Left lung (tissue), 14 donors: ENCODE measurements at places on chromosomes 1 and 21. TPM values are rescaled to one million over a fixed set of nuclear protein-coding genes. Genes with fewer than 3 reads are reported as not detected.

- DNase-seq = no peak
Observed at GRCh38 chr1:184555665-184556641, 169.1 kb downstream of the C1orf21 start.

- no peak for DNase-seq
Observed at GRCh38 chr1:115325874-115326273, 12.2 kb downstream of the NGF start.

Gene AMY1C
- total RNA-seq = 3.7 TPM

Gene NR0B2
- total RNA-seq = 7.8 TPM

DNA sequence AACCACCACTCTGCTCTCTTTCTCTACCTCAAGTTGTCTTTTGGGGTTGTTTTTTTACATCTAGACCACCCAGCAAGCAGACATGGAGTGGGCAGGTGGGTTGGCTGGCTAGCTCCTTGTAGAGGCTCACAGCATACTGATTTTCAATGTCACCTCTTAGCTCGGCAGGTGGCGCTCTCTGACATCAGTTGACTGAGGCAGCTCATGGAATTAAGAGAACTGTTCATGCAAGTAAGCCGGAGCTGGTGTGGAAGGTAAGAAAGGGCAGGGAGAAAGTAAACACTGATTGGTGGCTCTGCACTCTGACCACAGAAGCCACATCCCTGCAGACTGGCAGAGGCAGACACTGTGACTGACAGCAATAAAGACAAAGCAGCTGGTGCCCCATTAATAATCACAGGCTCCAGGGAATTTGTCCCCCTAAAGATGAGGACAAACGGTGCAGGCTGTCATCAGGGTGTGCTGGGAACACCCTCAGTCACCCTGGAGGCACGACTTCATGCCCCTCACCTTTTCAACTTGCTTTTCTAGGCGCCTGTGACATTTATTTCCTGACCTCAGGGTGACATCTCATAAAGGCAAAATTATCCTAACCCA is 226.8 kb downstream of the LMX1A start:
- DNase-seq = no peak

- DNase-seq = no peak
Observed at GRCh38 chr1:223161321-223161720, 18.3 kb upstream of the TLR5 start.

GRCh38 chr1:208559597-208560329 is 315.6 kb upstream of the PLXNA2 start:
- DNase-seq = no peak

- DNase-seq = no peak
Observed at GRCh38 chr1:223031733-223032601, 111.1 kb downstream of the TLR5 start.

Gene CDA
- total RNA-seq = 2.2 TPM

- peak; percentile 19 for DNase-seq
Observed at GRCh38 chr1:211497489-211498045, 5.6 kb upstream of the RD3 start.

DNA sequence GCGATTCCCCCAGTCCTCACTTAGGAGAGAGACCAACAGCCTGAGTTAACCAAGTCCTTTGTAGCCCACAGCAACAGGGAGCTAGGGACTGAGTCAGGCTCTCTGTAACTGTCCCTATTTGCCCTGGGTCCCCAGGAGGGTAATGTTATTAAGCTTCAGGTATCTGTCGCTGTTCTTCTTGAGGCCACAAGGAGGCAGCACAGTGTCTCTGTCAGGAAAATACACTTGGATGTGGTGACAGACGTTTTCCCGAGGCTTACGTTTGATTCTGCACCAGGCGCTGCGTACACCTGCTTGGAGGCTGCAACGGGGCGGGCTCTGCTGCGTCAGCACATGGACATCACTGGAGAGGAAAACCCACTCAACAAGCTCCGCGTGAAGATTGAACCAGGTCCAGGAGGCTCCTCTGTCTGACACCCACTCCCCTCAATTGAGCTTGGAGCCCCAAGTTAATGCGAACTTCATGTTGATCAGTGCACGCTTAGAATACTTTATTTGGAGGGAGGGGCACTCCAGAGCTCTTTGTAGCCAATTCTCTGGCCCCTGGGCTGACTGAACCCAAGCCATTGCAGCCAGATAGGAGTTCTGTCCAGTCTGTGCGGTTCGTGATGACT is 10.7 kb upstream of the ELF3 start:
- peak; percentile 66 for DNase-seq

DNA sequence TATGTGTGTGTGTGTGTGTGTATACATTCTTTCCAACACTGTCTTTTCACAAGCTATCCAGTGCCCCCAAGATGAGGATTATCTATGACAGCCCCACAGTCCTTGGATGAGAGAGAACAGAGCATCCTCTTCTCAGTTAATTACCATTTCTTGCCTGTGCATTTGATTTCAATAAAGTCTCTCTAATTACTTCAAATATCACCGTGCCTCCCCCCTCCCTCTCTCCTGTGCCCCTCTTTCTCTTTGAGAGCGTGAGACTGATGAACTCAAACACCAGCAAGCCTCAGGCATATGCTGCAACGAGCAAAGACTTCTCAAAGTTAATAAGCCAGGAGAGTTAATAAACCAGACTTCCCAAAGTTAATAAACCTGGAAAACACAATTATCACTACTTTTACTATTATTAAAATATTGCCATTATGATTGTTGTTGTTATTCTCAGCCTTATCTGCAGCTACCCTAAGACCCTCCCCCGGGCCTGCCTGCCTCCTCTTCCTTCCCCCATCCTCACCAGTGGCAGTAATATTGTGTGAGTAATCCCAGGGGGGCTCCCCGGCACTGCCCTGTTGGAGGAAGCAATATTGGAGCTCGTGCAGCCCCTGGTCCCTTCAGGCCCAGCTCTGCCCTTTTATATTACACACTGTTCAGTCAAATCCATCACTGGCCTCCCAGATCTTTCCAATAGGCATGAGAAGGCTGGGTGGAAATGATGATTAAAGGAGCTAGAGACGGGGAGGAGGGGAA is 30.9 kb downstream of the LMX1A start:
- DNase-seq = no peak

DNA sequence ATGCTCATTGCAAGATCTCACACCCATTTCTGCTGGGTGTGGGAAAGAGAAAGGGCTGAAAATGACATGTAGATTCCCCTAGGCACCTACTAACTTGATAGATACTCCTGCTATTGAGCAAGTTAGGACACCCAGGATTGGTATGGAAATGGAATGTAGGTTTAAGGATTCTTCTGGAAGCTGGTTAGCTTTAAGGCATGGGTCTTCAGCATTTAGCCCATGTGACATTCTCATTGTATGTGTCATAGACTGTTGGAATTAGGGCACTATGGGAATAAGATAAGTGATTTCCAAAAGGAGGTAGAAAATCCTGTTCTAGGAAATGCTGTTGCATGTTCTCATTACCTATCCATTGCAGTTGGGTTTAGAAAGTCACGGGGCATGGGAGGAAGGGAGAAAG is 76.2 kb downstream of the DISC1 start:
- DNase-seq = no peak

DNA sequence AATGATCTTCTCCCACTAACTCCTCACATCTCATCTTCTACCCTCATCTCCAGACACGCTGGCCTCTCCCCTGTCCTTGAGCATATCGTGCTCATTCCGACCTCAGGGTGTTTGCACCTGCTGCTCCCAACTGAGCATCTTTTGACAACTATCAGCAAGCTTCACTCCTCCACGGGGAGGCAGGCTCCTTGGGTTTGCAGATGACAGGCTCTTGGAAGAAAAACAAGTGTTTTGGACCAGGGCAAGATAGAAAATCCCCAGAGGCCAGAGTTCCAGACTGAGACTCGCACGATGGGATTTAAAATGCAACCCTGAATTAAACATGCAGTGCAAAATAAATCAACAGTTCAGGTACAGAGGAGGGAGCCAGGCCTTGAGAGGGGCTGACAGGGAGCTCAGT is 246.7 kb downstream of the PTPRU start:
- DNase-seq = no peak

Gene HAO2
- not detected for total RNA-seq

Gene OR6K6
- total RNA-seq = not detected

- DNase-seq = no peak
Observed at GRCh38 chr1:198929111-198929604, 290.3 kb downstream of the PTPRC start.

- DNase-seq = no peak
Observed at GRCh38 chr1:170388489-170388888, 143.5 kb upstream of the GORAB start.

DNA sequence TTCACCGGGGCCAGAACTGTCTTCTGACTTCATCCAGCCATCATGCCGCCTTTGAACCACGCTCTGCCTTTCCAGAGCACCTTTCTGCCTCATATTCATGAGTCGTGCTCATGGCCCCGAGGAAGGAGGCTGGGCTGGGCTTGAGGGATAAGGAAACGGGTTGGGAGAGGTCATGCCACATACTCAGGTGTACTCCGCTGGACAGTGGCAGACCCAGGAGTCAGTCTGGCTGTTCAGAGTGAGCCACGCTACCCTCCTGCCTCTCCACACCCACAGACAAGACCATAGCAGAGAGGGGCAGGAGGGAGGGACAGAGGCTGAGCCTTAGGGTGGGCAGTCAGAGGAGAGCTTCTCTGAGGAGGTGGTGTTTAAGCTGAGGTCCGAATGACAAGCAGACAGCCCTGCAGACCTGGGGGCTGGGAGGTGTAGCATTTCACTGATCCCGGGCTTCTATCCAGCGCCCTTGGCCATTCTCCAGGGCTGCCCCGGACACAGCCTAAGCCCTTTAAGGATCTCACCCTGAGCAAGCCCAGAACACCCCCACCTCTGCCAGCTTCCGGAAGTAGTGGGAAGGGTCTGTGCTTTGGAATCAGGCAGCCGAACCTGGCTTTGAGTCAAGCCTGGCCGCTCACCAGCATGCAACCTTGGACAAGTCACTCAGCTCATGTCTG is 102.3 kb downstream of the LACTBL1 start:
- DNase-seq = no peak

Gene ZYG11A
- 0.12 TPM for total RNA-seq

DNA sequence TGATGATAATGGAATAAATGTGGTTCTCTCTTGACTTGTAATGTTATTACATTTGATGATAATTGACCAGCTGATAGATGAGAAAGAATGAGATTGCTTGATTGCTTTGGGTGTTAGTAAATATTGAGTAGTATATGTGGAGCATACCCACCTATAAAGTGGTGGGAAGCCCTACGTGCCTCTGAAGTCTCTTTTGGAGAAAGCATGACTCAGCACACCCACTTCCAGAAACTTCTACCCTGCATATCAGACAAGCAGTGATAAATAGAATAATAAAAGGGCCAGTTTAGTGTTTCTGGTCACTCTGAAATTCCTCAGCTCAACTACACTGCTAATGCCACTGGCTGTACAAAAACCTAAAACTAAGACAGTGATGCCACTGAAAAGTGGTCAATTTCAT is 288.8 kb downstream of the ZNF648 start:
- DNase-seq = no peak

DNA sequence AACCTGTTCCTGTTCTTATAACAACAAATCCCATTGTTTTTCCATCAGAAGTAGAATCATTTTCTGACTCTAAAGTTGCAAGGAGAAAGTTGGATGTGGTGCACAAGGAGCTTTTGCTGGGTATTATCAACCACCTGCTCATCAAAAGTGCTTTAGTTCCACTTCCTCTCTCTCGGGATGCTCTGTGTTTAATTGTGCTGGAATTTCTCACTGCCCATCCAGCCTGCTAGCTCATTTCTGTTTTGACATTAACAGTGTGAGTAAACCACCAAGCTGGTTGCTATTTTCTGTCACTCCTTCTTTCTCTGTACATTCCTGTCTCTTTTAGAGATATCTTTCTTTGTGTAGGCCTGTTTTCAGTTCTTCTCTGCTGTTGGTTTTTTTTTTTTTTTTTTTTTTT is 6.0 kb downstream of the KDM4A start:
- DNase-seq = no peak

Gene CATSPERE
- 0.96 TPM for total RNA-seq

- no peak for DNase-seq
Observed at GRCh38 chr1:208595745-208596144, 351.6 kb upstream of the PLXNA2 start.

DNA sequence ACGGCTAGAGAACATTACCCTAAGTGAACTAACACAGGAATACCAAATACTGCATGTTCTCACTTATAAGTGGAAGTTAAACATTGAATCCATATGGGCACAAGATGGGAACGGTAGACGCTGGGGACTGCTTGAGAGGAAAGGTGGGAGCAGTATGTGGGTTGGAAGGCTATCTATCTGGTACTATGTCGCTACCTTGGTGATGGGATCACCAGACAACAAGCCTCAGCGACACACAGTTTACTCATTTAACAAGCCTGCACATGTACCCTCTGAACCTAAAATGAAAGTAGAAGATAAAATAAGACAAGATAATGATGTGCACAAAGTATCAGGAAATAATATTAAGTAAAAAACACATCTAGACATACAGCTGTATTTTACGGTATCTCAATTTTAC is 819 bp downstream of the PYHIN1 start:
- DNase-seq = no peak

DNA sequence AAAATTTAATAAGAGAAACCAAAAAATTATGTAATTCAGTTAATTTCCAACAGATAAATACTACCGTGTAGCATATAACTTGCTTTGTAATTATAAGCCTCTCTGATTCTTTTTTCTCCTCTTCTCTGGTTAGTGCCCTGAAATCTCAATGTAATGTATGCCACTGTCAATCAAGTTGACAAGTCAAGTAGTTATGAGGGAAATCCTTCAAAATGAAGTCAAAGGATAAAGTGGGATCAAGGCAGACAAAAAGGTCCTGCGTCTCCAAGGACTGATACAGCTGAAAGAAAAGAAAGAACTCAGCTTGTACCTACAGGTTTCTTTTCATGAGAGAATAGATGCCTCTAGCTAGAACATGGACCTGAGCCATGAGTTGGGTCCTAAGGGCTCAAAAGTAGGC is 19.8 kb downstream of the VPS45 start:
- DNase-seq = no peak

Gene DNAI4
- total RNA-seq = 12.4 TPM

- DNase-seq = no peak
Observed at GRCh38 chr1:10663678-10664035, 132.8 kb downstream of the CASZ1 start.

DNA sequence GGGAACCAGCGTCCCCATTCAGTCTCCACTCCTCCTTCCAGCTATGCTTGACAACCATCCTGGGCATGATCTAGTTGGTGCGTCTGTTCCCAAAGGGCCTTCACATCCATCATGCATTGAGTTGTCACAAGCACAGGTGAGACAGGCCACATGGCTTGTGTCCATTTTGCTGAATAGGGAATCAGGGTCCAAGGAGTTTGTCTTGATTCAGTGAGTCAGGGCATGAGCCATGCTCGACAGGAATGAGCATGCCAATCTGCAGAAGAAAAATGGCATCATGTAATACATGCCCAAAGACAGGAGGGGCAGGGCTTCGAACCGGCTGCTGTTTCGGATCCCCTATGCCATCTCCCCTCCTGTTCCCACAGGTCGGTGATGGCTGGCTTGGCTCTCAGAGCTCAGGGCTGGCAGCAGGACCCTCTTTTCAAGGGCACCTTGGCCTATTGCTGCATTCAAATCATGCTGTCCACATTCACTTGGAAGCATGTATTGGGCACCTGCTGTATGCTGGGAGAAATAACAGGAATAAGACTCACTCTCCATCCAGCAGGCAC is 44.5 kb downstream of the PKP1 start:
- DNase-seq = no peak

Gene FAM131C
- not detected for total RNA-seq

Gene GJB3
- 0.68 TPM for total RNA-seq

- DNase-seq = peak; percentile 21
Observed at GRCh38 chr1:34984435-34984792, 733 bp downstream of the TMEM35B start.
